Retina (tissue), 1 donor: ENCODE measurements at places on chromosomes 2 and 18.

DNA sequence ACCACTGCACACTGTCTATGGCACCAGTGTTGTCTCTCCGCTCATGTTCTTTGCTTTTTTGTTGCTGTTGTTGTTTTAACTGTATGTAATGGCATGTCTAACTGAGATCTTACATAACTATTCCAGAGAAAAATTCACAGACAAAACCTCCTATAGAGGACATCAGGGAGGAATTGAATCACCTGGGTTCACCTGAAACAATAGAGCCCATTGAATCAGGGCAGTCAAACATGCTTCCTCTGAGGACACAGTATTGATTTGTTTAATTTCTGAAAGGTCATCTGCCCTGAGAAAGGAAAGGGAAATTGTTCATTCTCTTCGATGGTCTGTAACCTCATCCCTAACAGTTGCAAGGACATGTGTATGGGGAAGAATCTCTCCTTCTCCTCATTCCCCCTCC, 237.5 kb downstream of the SRBD1 start:
- no peak for DNase-seq

DNA sequence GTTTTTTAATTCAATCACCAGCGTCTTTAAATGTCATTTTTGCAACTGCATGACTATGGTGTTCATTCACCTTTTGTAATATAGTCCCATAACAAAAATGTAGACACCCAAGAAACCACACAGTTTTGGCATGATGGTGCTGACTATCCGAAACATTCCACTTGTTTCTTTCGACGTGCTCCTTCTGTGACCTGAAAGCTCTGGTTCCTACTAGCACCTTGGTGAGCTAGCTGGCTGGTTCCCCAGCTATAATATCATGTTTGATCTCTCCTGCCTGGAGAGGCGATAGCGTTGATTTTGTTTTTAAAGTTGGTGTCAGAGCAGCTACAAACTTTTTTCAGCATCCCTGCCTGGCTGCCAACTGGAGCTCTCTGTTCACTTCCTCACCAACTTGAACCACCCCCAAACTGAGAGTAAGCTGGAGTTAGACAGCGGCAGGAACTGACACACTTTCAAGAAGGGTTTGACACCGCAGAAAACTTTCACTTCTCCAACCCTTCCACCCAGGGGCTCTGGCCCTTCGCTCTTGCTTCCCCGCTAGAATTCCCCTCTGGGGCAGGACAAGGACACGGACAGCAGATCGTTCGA, 1.1 kb downstream of the ATAD2B start:
- DNase-seq, result no peak

GRCh38 chr2:58601017-58601416, 359.9 kb upstream of the FANCL start:
- no peak for DNase-seq

DNA sequence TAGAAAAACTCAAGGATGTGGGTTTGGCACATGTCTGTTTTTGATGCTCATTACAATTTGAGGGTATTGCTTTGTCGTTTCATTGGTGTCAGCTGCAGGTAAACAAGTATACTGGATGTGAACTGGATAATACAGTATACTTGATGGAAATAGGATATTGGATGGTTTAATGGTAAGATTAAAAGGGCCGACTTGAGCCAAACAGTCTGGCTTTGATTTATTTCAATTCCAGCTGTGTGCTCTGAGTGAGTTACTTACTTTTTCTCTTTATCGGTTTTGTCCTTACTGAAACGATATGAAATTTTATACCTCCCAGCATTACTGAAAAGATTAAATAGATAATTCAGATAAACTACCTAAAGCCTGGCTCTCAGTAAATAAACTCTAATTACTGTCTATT, 227.6 kb downstream of the ASXL3 start:
- DNase-seq, result no peak

DNA sequence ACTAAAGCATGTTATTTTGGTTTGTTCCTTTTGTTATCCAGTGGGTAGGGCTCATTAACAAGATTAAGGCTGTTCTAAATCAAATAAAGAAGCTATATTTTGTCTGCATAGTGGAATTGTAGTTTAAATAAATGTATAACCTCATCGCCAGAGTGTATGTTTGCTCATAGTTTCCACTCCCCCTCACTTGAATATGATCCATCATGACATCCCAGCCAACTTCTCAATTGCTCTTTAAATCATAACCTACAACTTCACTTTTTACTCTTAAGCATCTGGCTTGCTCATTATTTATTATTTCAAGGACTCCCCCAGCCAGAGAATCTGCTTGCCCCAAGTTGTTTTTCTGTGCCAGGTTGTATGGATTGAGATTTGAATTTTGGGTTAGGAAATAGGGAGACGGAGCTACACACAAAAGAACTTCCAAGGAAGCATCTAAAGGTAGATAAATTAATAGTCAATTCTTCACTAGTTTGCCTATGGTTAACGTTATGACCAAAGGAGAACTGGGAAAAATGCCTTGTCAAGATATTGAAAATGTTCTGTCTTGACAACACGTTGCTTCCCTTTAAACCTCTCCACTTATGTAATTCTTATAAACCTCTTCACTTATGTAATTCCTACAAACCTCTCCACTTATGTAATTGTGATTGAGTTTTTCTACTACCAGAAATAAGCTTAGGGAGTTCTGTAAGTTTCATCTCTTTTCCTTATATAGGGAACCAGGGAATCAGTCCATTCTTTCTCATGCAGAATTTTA, 55.4 kb upstream of the UPP2 start:
- DNase-seq, result no peak

DNA sequence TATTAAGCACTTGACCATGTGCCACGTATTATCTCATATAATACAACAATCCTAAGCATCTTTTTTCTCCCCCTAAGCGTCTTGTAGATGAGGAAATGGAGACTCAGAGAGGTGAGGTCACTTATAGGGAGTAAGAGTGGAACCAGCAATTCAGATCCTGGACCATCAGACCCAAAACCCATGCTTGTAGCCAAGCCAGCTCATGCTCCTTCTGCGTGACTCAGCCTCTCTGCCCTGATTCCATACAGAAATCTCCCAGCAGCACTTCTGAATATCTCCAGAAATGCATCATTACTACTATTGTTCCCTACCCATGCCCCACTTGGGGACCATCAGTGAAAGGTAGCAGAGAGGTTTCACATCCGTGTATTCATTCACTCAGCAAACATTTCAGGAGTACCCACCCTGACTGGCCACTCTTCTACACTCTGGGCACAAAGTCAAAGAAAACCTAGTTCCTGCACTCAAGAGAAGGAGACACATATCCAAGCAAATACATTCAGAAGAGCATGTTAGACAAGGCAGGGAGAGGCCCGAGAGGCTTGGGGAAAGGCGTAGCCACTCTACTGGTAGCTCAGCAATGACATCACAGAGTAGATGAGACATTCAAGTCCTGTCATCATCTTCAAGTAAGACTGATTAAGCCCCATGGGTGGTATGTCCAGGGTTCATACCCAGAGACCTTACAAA, 141.9 kb downstream of the MTCL1 start:
- no peak for DNase-seq
